Activated T-helper 1 cell treated with Interleukin-2 at 50 U/mL for 16 hours (primary cell): ENCODE measurements at places on chromosomes 2 and 18.

- no peak for DNase-seq
These were observed 493.6 kb downstream of the NYAP2 start for GRCh38 chr2:225893151-225893550.

DNA sequence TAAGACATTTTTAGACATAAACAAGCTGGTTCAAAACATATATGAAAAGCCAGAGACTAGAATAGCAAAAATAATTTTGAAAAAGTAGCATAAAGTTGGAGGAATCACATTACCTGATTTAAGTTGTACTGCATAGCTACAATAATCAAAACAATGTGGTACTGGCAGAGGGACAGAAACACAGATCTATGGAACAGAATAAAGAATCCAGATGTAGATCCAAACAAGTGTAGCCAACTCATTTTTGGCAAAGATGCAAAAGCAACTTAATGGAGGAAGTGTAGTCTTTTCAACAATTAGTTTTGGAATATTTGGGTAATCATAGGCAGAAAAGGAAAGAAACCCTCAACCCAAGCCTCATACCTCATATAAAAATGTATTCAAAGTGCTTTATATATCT lies 278.7 kb upstream of the ZNF521 start:
- no peak for DNase-seq

DNA sequence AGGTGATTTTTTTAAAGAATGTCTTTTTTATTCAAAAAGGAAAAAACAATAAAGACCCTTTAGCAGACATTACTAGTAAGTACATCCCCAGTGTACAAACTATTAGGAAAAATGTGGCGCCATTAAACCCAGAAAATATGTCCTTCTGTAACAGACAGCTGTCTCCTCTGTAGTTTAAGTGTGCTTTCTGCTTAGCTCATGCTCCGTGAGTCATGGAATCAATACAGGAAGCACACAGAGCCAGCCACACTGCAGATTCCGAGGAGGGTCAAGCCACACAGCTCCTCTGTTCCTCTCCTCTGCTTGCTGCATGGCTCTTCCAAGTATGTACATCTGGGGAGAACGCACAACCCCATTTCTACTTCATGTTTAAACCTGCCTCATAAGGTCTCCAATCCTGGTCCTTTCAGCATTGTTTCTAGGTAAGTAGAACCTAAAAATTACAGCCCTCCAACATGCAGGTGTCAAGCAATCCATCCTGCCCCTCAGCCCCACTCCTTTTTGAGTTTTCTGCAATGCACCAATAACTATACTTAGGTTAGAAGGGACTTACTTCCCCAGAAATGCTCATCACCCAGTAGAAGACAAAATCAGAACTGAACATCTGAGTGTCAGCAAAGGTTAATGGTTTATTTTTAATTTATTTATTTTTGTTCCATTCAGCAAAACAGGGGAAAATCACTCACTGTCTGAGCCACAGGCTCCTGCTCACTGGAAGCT lies 37.5 kb downstream of the ACVR1 start:
- DNase-seq = no peak

DNA sequence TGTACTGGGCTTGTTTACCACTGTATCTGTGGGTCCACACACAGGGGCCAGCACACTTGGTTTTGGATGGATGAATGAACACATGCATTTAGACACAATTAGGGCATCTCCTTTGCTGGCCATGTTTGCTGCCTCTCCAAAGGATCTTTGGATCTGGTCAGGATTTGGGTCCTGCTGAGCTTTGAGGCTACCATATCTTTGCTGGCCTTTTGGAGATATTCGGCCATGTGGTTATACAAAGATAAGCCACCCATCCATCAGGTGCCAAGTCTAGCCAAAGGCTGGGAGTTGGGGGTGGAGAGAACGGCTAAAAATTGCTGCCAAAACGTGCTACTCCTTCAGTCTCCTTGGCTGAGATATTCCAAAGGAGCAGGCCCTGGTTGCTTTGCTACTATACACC lies 18.2 kb upstream of the FZD7 start:
- DNase-seq = no peak

DNA sequence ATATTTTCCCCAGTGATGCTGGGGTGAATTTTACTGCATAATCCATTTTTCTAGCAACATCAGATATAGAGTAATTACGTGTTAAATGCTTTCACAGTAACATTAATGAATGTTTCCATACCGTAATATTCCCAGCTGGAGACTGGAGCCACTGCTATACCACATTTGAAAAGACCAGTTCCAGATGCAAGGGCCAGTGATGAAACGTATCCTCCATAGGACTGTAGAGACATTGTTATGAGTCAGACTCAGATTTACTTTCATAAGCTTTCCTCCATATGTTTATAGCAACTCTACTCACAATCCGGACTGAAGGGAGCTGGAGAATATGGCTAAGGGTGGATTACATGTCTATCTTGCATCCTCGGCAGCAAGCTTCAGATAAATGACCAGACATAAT lies 22.7 kb upstream of the GCG start:
- DNase-seq = no peak

DNA sequence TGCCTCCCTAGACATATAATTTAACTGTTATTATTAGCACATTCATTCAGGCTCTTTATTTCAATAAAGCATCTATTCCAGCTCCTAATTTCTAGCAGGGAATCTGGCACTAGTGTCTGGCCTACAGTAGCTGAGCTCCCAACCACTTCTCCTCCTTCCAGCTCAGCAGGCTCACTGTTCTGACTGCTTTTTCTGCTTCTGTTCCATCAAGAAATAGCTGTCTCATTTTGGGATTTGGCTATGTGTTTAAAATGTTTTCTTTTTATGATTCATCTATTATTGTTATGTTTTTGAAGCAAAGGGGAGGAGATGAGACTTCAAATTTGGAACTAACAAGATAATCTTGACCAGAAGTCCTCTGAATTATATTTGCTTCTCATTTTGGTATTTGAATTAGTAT lies 172.7 kb upstream of the SMAD7 start:
- DNase-seq = no peak

GRCh38 chr2:30965022-30965531 lies 157.8 kb upstream of the CAPN13 start:
- DNase-seq = no peak

- DNase-seq = no peak
These were observed 206.0 kb upstream of the TNP1 start for GRCh38 chr2:217065695-217066405.

- DNase-seq = no peak
These were observed 49.9 kb upstream of the PNPT1 start for GRCh38 chr2:55743583-55743982.

- no peak for DNase-seq
These were observed 790.9 kb downstream of the CPS1 start for GRCh38 chr2:211347328-211347727.

GRCh38 chr2:215811003-215811402 lies 202.3 kb downstream of the MREG start:
- DNase-seq = no peak

DNA sequence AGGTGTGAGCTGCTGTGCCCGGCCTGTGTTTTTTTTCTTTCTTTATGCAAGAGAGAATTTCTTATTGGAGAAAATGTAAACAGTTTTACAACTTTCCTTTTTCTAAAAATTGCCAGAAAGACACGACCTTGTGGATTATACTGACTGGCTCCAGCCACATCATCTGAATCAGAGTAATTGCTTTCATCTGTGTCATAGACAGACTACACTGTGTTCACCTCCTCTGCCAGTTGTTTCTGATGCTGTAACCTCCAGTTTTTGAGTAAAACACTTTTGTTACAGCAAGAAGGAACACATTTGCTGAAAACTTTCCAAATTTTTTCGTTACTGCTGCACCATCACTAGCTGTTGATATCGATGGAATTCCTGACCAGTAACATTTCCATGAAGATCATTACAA lies 43.9 kb upstream of the PLEKHM3 start:
- DNase-seq = no peak

- DNase-seq = no peak
These were observed 1003.7 kb upstream of the GYPC start for GRCh38 chr2:125652280-125652679.

GRCh38 chr18:3170441-3171161 lies 49.2 kb downstream of the MYOM1 start:
- no peak for DNase-seq

DNA sequence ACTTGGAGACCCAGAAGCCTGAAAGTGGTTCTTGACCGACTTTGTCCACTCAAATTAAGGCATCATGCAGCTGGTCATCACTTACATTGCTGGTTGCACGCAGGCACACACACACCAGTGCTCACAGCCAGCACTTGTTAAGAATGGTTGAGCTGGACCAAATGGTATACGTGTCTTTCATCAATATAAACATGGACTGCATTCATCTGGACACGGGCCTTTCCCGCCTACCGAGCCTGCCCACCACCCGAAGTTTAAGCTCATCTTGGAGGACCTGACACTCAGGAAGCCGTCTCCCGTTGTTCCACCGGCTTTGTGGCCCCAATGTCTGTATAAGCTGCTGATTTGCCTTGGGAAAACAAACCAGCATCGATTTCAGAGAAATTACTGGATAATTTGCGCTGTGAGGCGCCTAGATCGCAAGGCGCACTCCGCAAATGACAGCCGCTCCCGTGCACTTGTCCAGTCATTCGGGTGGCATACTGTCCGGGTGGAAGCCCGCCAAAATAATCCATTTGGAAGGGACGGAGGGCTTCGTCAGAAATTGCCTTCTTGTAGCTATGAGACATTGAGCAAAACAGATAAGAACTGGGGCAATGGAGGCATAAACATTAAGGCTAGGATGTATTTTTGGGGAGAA lies 40.1 kb upstream of the AKAIN1 start:
- no peak for DNase-seq

DNA sequence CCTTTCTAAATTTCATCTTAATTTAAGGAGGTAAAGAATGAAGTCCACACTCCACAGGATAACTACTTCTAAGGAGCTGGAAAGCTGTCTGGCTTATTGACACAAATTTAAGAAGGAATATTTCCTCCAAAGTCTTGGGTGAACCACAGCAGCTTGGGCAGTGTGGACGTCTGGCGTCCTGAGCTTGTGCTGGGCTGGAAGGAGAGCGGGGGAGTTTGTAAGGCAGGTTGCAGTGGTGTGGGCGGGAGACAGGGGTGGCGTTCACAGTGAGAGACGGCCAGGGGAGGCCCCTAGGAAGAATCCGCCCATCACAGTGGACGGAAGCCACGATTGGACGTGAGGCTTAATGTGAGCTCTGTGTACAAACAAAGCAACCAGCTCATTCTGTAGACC lies 25.7 kb downstream of the ADI1 start:
- no peak for DNase-seq

DNA sequence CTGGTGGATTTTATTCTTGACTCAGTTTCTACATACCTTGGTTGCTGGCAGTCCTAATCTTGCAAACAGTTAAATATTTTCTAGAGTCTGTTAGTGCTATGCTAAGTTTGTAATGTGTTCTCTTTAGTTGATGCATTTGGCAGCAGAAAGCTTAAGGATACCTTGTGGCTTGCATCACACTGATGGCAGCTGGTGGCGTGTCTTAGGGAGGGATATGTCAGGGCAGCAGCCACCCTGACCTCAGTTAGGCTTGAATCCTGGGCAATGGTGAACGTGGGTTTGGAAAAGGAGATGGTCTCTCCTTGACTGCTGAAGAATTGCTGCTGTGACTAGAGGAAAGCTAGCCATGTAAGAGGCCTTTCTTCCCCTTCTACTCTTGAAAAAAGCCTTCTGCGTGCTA lies 4.2 kb downstream of the IAH1 start:
- DNase-seq = no peak

- DNase-seq = no peak
These were observed 96.3 kb downstream of the TRIP12 start for GRCh38 chr2:229825476-229825875.

- DNase-seq = peak; percentile 85
These were observed at the start of gene REL for GRCh38 chr2:60881047-60881932. REL (plus strand) TSS chr2:60881574; CDS start chr2:60881841, 267 bp downstream.

GRCh38 chr2:216195565-216196029 lies 86.4 kb downstream of the XRCC5 start:
- DNase-seq = no peak

GRCh38 chr2:98036349-98037000 lies 40.7 kb upstream of the TMEM131 start:
- DNase-seq = no peak

DNA sequence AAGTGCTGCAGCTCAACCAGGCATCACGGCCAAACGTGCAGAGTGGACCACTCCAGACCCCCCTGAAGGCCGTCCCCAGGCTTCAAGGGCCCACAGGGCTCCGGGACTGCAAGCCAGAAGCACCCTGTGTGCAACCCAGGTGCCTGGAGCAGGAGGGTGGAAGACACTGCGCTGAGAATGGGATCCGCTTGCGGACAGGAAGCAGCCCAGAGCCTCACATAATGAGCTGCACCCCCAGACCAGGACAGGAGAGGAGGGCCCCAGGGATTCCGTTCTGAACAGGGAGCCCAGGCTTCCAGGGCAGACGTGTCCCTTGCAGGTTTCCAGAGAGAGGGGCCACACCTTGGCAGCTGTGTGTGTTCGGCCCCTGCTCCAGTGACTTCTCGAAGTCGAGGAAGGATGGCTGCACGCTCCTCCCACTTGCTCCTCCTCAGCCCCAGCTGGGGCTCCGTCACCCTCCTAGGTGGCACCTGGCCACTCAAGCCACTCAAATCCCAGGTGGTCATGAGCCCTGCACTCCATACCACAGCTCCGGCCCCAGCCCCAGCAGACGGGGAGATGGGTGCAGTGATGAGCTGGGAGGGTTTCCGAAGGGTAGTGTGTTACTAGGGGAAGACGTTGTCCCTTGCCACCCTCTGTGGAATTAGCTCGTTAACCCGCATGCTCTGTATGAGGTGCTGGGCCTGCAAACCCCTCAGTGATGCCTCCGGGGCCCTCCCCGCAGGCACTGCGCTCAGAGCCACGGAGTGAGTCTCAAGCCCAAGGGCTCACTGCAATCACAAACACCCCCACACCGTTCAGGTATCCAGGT lies 79.2 kb downstream of the NDUFA10 start:
- DNase-seq = no peak

GRCh38 chr18:6885006-6885481 lies 155.5 kb downstream of the ARHGAP28 start:
- no peak for DNase-seq

GRCh38 chr18:75782204-75782603 lies 354.7 kb upstream of the SMIM21 start:
- no peak for DNase-seq
